HCT116 (cell line): ENCODE measurements at places on chromosomes 5 and 9. TPM values are rescaled to one million over a fixed set of nuclear protein-coding genes. Genes with fewer than 3 reads are reported as not detected.
A peak's percentile ranks its signal among the peaks of the same experiment; 100 is the strongest.

GRCh38 chr9:88278036-88278435 lies 110.2 kb upstream of the SPIN1 start:
- DNase-seq = no peak

GRCh38 chr9:4290427-4290837 lies 9.4 kb downstream of the GLIS3 start:
- DNase-seq = no peak

DNA sequence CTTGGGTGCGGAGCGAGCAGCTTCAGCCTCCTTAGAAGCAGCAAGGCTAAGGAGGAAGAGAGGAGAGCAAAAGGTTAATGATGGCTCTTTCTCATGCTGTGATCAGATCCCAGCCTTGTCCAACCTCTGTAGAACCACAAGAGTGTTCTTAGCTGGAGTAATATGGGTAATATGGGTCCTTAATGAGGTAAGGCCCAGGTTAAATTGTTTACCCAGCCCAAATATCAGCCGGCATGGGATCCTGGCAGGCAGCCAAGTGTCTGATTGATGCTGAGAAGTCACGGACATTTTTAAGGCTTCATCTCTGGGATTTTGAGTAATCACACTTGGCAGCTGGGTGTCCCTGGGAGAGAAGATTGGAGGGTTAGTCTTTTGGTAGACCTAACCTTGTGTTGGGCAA lies 32.3 kb downstream of the GLRA1 start:
- DNase-seq = no peak

DNA sequence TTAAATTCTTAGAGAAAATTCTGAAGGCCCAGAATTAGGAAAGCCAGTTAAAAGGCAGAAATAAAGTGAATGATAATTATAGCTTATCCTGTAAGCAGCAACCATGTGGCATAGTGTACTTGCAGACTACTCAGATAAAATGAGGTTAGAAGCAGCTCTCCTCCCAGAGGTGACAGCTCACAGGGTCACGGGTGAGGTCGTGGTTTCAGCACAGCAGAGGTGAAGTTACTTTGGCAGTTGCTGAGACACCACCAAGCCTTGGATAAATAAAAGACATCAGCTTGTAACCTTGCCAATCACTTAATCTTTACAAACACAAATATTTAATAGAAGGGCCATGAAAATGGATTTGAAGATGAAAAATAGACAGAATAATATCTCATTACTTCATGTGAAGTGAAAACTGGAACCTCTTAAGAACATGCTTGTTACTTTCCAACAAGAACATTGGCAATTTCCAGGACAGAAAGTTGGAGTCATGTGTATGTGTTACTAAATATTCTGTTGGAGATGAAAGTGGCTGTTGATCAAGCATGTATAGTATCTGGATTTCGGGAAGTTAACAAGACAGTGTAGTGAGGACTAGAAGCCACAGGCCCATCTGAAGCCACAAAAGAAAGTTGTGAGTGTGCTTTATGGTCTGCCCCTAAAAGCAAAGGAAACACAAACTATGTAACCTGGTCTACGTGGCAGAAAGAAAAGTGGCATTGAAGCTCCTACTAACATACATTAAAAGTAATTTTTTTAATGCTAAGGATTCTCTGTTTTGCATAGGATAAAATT lies 134.4 kb downstream of the ERCC6L2 start:
- DNase-seq = no peak

DNA sequence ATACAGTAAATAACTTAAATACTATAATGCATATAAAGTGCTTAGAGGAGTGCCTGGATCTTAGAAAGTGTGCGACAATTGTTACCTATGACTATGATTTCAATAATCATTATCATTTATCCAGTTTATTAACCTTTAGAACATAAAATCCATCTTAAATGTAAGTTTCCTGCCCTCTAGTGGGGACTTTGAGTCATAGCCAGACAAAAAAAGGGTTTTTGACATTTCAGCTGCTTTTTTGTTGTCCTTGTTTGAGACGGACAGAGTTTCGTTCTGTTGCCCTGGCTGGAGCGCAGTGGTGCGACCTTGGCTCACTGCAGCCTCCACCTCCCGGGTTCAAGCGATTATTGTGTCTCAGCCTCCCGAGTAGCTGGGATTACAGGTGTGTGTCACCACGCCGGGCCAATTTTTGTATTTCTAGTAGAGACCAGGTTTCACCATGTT lies 9.7 kb upstream of the C9orf152 start:
- peak; percentile 48 for DNase-seq

GRCh38 chr5:91280362-91281269 lies 102.5 kb downstream of the ARRDC3 start:
- DNase-seq = peak; percentile 92

- no peak for DNase-seq
These were observed 72.6 kb downstream of the ENTREP1 start for GRCh38 chr9:69397384-69398214.

DNA sequence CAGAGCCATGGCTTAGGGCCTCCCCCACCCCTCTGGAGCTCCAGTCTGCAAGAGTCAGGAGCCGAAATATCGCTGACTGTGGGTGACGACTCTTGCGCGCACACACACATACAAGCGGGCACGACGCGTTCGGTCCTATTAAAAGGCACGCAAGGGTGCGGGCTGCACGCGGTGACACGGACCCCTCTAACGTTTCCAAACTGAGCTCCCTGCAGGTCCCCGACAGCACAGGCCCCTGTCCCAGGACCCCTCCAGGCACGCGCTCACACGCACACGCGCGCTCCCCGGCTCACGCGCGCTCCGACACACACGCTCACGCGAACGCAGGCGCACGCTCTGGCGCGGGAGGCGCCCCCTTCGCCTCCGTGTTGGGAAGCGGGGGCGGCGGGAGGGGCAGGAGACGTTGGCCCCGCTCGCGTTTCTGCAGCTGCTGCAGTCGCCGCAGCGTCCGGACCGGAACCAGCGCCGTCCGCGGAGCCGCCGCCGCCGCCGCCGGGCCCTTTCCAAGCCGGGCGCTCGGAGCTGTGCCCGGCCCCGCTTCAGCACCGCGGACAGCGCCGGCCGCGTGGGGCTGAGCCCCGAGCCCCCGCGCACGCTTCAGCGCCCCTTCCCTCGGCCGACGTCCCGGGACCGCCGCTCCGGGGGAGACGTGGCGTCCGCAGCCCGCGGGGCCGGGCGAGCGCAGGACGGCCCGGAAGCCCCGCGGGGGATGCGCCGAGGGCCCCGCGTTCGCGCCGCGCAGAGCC lies at the start of gene GRIN1:
TSS of gene GRIN1 (plus strand) at position 433 of the 746 bp plus-strand sequence. CDS start 333 bp downstream, outside the sequence.
- no peak for DNase-seq

DNA sequence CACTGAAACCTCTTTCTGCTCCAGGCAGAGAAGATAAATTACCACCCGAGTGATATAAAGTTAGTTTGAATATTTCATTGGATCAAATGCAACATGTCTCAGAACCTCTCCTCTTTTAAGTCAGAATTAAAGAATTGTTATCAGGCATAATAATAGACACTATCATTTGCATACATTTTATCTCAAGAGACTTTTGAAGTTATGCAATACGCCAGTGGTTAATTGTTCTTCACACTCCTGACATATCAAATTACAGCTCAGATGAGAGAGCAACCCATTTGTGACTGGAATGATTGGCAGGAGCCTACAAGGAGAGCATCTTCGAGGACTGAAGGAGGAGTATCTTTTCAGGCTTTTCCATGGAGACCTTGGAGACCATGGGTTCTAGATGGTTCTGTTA lies 452.2 kb downstream of the KDM4C start:
- DNase-seq = no peak

- no peak for DNase-seq
These were observed 250.3 kb downstream of the SEC61B start for GRCh38 chr9:99472240-99472915.

Gene PRDM9
- total RNA-seq = not detected

Gene PIP5K1B
- total RNA-seq = 0.20 TPM

Gene IFNB1
- total RNA-seq = not detected

Gene MARVELD2
- 21.6 TPM for total RNA-seq
